ENCODE measurements at places on chromosomes 11 and 22.

GRCh38 chr11:110374921-110375320, 54.8 kb upstream of the FDX1 start:
- peak; percentile 4 for DNase-seq

DNA sequence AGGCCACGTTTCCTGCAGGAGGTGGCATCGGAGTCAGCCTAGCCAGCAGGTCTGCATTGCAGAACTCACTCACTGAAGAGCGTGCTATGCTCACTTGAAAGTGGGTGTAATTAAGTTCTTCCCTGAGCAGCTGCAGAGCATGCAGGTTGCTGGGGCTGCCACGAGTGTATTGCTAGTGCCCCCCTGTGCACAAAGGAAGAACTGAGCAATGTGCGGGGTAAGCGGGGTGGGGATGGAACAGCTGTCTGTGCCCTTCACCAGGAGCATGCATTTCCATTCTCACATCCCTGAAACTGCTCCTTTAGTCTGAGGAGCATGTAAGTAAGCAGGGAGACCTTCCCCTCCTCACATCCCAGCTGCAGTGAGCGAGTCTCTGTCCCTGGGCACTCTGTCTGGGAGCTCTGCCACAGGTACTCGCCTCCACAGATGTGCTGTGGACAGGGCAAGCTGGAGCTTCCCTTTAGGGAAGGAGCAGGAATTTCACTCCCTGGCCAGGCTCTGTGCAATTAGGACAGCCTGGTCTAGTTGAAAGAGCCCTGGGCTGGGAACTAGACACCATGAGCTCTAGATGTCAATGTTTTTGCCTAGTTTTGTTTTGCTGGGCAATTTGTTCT, 1031.8 kb downstream of the NTM start:
- DNase-seq, result no peak

- no peak for DNase-seq
Measured at GRCh38 chr22:46524203-46524740, 13.1 kb downstream of the CELSR1 start.

DNA sequence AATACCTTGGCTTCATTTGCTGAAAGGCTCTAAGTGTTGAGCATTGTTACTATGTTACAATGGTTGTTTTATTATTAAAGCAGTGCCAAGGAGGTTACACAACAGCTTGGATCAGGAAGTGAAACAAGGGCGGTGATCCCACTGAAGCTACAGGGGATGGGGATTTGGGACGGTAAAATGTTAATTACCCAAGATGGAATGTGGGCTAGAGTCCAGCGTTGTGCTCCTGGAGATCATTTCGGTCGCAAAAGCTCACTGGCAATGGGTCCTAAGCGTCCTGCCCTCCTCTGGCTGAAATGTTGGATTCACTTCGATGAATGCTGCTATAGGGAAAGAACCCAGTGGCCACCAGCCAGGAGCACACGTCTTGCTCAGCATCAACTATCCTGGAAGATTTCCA, 48.3 kb downstream of the FAM83F start:
- no peak for DNase-seq

GRCh38 chr11:92268546-92268945, 43.9 kb downstream of the FAT3 start:
- no peak for DNase-seq

DNA sequence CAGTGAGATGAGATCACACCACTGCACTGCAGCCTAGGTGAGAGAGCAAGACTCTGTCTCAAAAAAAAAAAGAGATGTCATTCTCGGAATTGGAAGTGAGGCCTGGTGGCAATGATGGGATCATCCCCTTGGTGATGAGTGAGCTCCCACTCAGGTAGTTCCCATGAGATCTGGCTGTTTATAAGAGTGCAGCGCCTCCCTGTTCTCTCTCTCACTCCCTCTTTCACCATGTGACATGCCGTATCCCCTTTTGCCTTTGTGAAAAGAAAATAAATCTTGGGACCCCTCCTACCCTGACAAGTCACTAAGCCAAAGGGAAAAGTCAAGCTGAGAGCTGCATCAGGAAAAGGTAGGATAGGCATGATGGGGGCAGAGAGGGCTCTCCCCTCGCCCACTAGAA, 28.8 kb downstream of the ZNF70 start:
- no peak for DNase-seq

DNA sequence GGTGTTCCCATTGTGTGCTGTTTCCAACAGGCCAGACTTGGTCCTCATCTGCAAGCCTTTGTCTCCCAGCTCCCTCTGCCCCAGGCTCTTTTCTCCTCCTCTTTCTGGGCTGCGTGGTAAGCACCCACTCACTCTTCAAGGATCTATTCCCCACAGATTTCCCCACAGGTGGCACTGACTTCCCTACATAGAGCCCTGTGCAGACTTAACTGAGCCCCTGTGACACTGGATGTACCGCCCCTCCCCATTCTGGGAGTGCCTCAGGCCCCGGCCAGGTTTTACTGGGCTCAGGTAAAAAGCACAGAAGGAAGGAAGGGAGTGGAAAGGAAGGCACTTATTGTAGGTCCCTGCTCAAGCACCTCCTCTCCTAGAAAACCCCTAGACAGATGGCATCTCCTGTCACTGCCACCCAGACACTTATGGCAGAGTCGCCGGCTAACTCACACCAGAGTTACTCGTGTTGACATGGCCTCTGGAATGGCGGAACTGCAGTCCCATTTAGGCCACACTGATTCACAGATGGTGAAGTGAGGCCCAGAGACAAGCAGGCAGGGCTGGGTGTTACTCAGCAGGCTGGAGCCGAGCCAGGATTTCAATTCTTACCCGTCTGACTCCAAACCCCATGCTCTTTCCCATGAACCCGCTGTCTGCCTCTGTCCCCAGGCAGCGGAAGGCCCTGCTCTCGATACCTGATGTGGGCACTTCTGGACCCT, 47.2 kb downstream of the LRRC32 start:
- peak; percentile 80 for DNase-seq

GRCh38 chr11:72793076-72793424, 797 bp downstream of the STARD10 start:
- no peak for DNase-seq

GRCh38 chr11:61919705-61920631, 2.6 kb upstream of the RAB3IL1 start:
- no peak for DNase-seq

- no peak for DNase-seq
Measured at GRCh38 chr22:47564651-47565434, 802.4 kb downstream of the TBC1D22A start.

DNA sequence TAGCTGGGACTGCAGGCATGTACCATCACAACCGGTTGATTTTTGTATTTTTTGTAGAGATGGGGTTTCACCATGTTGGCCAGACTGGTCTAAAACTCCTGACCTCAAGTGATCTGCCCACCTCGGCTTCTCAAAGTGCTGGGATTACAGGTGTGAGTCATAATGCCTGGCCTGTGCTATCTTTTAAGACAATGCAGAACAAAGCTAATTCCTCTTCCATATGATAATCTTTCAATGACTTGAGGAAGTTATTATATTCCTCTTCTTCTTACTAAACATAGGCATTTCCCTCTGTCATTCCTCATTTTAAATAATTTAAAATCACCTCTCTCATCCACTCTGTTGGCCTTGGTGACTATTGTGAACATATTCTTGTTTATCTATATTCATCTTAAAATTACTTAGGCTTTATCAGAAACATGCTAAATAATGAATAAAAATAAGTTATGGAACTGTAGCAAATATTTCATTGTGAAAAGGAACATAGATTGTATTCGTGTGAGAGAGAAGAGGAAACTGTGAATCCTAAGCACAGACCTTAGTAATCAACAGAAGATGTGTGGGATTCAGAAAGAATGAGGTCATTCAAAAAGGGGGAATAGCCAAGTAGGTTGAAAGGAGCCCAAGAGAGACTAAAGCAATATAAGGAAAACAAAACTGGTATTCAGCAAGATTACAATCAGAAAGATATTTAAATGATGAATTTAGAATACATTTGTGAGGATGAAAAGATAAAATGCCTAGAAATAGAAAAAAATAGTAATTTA, 269.4 kb downstream of the TTC28 start:
- DNase-seq, result peak; percentile 41

GRCh38 chr22:32333141-32333768, 24.4 kb upstream of the RFPL3 start:
- no peak for DNase-seq

GRCh38 chr22:39661842-39662685, 91.5 kb downstream of the CACNA1I start:
- no peak for DNase-seq

- no peak for DNase-seq
Measured at GRCh38 chr11:82229341-82229740, 504.3 kb downstream of the FAM181B start.

- DNase-seq, result no peak
Measured at GRCh38 chr11:74777038-74777437, 28.4 kb downstream of the RNF169 start.

- DNase-seq, result no peak
Measured at GRCh38 chr11:49208006-49208721, at the start of gene FOLH1. Gene FOLH1 (minus strand): TSS chr11:49208602. CDS start chr11:49208409, 193 bp downstream.

DNA sequence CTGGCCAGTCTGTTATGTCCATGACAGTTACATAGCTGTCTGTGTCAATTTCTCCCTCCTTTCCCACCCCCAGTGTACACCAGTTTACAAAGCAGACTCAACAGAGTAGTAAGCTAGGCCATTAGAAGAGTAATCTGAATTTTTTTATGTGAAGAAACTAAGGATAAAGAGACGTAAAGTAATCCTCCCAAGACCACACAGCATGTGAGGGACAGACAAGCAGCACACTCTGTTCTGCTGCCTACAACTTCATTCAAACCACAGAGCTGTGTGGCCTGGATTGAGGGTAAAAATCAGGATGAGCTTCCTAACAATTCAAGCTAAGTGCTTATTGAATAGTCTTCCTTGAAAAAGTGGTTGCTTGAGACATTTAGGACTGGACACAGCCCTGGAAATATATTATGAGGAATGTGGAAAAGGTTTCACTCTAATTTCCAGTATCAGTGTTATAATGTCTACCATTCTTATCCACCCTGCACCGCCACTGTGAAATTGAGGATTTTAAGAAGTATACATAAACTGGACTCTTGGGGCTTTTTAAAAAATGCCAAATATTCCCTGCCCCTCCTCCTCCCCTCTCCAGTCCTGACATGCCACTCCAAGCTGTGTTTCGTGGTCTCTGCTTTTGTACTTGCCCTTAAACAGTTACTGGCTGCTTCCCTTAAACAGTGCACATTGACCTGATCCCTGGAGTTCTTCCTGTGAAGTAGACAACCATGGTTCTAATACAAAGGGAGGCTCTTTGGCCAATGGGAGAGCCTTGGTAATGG, 40.9 kb downstream of the EXT2 start:
- no peak for DNase-seq

GRCh38 chr11:23755076-23755475, 741.8 kb upstream of the LUZP2 start:
- no peak for DNase-seq

GRCh38 chr22:45602004-45602733, 69.5 kb upstream of the ATXN10 start:
- DNase-seq, result no peak

- DNase-seq, result no peak
Measured at GRCh38 chr11:36347384-36347906, 51.4 kb downstream of the PRR5L start.

DNA sequence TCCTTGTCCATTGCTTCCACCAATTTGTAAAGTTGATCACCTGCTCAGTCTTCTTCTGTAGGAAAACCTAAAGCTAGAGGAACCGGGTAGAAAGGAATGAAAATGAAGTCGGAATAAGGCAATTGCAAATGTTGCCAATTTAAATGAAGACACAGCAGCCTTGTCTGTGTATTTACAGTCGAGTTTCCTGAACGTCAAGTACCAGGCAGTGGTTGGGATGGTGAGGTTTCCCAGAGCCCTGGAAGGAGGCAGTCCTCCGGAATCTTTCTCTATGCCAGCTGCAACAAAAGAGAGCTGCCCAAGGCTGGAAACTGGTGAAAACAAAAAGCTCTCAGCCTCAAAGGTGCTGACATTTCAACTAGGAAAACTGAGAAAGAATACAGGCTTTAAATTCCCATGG, 17.7 kb downstream of the MAJIN start:
- no peak for DNase-seq

- DNase-seq, result no peak
Measured at GRCh38 chr22:45238076-45238956, 2.4 kb downstream of the KIAA0930 start.

GRCh38 chr11:84396521-84396920, 1110.4 kb upstream of the CCDC90B start:
- DNase-seq, result no peak

DNA sequence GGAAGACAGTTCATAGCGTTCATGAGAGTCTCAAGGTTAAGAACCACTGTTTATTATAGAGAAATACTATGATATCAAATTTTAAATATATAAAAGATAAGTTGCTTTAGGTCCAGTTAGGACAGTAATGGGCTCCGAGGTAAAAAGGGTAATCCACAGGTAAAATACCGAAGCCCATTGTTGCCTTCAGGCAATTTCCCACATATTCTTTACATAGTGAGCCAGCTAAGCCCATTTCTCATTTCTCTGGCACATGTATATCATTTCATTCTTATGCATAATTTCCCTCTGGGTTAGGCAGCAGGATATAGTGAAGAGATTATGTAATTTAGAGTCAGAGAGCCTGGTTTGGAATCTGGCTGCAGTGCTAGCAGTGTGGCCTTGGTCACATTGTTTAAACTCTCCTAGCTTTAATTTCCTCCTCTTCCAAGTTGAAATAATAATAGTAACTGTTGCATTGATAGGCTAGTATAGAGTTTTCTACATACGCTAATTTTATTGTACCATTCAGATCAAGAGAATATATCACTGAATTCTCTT, 7.6 kb upstream of the POU2AF1 start:
- no peak for DNase-seq

DNA sequence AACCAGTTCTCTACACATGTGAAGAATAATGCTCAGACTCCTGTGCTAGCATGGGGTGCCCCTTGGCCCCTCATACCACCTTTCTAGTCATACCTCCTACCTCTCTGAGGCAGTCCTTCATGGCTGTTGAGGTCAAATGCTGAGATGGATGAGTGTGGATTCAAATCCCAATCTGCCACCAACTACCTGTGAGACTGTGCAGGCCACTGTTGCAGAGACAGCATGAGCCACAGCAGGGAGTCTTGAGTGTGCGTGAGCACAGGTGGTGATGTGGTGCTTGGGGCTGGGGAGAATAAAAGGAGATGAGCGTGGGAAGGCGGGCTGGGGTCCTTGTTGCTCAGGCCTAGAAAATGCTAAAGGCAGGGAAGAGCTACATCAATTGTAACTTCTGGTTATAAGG, 218.0 kb upstream of the E2F8 start:
- DNase-seq, result no peak

DNA sequence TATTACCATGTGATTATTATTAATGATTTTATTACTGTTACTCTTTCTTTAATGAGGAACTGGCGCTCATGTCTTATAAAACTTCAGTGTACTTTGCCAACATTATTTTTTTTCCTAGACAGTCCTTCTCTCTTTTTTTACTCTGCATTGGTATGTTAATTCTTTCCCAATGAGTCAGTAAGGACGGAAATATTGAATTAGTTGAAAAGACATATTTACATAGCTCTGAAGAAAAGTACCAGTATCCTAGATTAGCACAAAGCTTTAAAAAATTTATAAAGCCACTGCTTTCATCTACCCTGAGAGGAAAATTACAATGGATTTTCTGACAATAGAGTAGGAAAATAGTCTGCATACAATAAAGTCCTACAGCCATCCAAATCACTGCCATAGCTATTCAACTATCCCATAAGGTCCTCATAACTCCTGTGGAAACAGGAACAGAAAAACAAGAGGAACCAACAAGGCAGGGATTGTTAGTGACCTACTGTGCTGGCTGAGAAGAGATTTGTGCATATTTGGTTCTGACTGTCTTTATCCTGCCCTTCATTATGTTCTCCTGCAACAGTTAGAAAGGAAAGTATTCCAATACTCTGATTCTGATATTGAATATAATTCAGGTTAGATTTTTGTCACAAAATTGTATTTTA, 314.4 kb downstream of the AASDHPPT start:
- peak; percentile 79 for DNase-seq

All from HCEC 1CT (cell line).